NCI-H510A (cell line): ENCODE measurements at places on chromosomes 6 and 20.

- no peak for DNase-seq
Observed at GRCh38 chr6:81861281-81861680, 108.8 kb upstream of the TENT5A start.

DNA sequence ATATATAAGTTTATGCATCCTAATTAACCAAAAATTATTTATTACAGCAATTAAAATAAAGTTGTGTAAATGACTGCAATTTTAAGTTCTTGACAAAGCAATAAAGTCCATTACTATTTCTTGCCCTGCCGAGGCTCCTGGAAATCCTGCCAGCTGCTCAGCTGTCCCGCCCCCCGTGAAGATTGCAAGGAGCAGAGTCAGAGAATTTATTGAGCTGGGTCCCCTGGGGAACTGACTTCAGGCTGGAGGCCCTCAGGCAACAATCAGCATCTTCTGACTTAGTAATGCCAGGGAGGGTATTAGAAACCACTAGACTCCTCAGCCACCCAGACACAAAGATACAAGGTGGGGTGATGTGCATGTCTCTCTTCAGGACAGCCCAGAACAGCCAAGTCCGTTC, 92.3 kb downstream of the EDN3 start:
- no peak for DNase-seq

DNA sequence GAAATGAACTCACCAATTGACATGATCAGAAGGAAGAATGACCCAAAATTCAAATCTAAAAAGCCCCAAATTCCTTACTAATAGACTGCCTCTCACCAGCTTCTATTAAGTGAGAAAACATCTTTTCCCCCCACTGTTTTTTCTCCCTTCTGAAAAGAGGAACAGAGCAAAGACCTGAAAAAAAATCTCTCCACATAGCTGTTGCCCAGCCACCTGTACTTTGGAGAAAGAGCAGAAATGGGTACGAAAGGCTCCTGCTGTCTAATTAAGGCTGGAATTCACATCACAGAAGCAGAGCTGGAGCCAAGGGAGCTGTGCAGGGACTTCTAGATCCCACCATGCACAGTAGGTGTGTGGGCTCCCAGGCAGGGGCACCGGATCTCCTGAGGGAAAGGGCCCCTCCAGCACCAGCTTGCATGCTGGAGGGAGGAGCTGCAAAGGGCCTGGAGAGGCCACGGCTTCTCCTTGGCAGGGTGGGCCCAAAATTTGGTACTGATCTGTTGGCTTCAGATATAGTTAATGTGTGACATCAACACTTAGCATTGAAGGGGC, 73.2 kb upstream of the DUSP22 start:
- DNase-seq, result no peak

DNA sequence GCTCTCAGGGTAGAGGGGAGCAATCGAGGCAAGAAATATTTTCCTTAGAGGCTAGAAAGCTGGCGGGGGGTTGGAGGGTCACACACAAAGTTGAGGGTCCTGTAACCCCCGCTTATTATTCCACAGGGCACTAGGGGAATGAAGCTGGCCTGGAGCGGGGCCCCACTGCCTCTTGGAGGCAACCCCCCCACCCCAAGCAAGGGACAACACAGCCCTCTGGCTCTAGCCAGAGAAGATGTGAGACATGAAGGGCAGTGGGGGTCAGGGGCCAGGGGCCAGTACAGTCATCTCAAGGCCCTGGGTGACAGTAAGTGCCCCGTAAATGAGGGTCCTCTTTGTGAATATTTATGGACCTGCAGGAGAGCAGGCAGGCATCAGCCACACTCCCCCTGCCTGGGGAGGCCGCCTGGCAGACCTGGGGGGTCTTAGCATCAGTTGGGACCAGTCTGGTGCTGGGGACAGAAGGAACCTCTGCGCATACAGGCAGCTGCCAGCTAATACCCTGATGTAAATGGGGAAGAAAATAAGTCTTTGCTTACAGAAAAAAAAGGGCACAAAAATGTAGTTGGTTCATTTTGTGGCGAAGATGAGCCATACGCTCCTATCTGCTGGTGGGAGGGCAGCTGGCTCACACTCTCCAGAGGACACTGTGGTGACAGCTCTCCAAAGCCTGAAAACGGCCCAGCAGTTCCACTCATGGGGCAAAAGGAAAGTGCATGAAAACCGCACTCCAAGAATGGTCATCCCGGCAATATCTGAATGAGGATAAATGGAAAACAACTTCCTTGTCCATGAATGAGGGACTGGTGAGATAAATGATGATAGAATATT, 21.9 kb downstream of the SPATA2 start:
- DNase-seq, result no peak

GRCh38 chr20:8305449-8305978, 173.4 kb downstream of the PLCB1 start:
- peak; percentile 18 for DNase-seq

- DNase-seq, result no peak
Observed at GRCh38 chr6:105952772-105953690, 133.1 kb upstream of the PRDM1 start.

GRCh38 chr6:1896897-1897296, 287.2 kb downstream of the FOXC1 start:
- DNase-seq, result no peak

DNA sequence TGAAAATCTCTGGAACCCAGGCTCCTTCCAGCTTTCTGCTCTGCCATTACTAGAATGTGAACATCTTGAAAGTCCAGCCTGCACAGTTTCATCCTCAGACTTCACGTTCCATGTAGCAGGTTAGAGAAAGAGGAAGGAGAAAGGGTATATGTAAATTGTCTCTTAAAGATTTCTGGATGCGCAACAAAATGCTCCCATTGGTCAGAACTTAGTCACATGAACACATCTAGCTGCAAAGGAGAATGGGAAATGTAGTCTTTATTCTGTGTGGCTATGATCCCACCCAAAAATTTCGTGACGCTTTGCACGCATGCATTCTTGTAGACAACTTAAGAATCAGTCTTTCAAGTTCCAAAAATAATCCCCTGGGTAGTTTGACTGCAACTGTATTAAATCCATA, 46.4 kb upstream of the CHD6 start:
- DNase-seq, result no peak

- DNase-seq, result no peak
Observed at GRCh38 chr6:118722829-118723813, 71.7 kb upstream of the CEP85L start.
